Neural crest cell (in vitro differentiated cells): ENCODE measurements at places on chromosomes 16 and 17. TPM values are rescaled to one million over a fixed set of nuclear protein-coding genes. Genes with fewer than 3 reads are reported as not detected.

TMEM204 gene
- total RNA-seq, result 0.98 and 1.3 TPM in 2 replicates

CIBAR2 gene
- total RNA-seq, result not detected in 2 replicates

CDT1 gene
- total RNA-seq, result 79.6 and 79.9 TPM in 2 replicates

SMCR8 gene
- total RNA-seq, result 20.2 and 20.8 TPM in 2 replicates

KRT35 gene
- not detected in 2 replicates for total RNA-seq

GP1BA gene
- total RNA-seq, result not detected in 2 replicates

DRC3 gene
- 0.61 and 1.6 TPM in 2 replicates for total RNA-seq

BCO1 gene
- not detected in 2 replicates for total RNA-seq

UBE2I gene
- 301 and 311 TPM in 2 replicates for total RNA-seq

CCL16 gene
- total RNA-seq, result not detected in 2 replicates

PLA2G10 gene
- total RNA-seq, result not detected in 2 replicates

SMIM36 gene
- total RNA-seq, result not detected in 2 replicates

PHAF1 gene
- total RNA-seq, result 24.9 and 25.5 TPM in 2 replicates

BCAR1 gene
- total RNA-seq, result 63.8 and 64.0 TPM in 2 replicates

KLHL10 gene
- not detected in 2 replicates for total RNA-seq

USH1G gene
- 0.14 TPM in 1 of 2 replicates, not detected in the other for total RNA-seq

PRCD gene
- total RNA-seq, result 0.41 and 0.75 TPM in 2 replicates

TMEM238L gene
- total RNA-seq, result not detected in 2 replicates
